ENCODE measurements at places on chromosomes 4 and X.

- DNase-seq = no peak
Measured at GRCh38 chr4:8336412-8337075, 67.0 kb downstream of the HTRA3 start.

DNA sequence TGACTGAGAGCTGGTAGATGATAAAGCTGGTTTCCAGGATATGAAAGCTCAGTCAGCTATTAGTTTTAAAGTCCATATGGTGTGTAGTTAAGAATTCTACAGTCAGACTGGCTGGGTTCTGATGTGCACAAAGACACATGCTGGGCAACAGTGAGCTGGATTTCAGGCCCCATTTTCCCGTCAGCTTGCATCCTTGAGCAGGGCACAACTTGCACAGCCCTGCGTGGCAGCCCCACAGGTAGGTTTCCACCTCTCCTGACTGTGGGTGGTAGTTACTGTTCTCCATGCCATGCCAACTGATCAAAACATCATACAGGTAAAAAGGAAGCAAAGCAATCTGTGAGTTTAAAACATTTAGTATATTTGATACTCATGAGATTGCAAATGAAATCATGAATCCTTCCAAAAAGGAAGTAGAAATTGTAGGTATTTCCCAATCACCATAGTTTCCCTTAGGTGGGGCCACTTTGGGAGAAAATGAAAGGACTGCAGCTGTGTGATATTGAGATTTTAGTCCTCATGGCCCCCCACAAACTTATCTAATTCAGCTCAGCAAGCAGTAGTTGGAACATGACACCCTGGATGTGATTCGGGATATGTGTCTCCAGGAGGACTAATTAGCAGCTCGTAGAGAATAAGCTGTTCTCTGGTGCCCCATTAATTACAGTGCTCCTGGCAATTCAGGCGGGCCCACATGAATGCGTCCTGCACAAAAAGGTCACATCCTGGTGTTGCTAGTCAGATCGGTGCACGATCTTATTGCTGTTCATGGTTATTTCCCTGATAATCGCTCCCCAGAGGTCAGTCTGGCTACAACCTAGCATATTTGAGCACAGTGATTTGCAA, 42.4 kb upstream of the NOCT start:
- DNase-seq = no peak

- no peak for DNase-seq
Measured at GRCh38 chrX:554271-554670, 76.3 kb upstream of the SHOX start.

- no peak for DNase-seq
Measured at GRCh38 chrX:70808942-70809940, 99.3 kb downstream of the TEX11 start.

GRCh38 chr4:7980036-7980435, 40.4 kb upstream of the AFAP1 start:
- no peak for DNase-seq

DNA sequence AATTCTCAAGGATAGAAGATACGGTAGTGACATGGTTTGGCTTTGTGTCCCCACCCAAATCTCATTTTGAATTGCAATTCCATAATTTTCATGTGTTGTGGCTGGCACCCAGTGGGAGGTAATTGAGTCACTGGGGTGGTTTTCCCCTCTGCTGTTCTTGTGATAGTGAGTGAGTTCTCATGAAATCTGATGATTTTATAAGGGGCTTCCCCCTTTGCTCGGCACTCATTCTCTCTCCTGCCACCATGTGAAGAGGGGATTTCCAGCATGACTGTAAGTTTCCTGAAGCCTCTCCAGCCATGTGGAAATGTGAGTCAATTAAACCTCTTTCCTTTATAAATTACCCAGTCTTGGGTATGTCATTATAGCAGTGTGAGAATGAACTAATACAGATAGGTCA, 8.5 kb upstream of the SPANXN4 start:
- DNase-seq = peak; percentile 37

DNA sequence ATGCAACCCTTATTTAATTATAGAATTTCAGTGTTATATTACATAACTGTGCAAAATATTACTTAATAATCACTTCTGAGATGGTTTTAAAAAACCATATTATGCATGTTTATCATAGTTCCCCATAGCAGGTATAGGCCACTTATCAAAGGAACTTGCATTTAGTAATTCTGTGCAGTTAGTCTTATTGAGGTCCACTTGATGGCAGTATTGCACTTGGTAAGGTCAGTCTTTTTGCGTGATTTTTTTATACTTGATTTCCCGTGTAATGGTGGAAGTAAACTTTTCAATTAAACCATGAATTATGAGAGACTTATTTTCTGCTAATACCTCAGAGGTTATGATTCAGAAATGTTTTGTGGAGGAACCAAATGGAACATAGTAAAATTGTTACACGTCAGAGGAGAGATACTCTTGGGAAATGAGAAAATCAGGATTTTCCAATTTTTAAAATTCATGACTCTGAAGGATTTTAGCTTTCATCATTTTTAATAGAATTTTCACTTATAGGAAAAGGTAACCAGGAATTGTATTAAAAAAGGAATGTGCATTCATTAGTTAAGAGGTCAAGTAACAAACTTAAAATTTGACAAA, 230.0 kb downstream of the CCSER1 start:
- DNase-seq = peak; percentile 3

DNA sequence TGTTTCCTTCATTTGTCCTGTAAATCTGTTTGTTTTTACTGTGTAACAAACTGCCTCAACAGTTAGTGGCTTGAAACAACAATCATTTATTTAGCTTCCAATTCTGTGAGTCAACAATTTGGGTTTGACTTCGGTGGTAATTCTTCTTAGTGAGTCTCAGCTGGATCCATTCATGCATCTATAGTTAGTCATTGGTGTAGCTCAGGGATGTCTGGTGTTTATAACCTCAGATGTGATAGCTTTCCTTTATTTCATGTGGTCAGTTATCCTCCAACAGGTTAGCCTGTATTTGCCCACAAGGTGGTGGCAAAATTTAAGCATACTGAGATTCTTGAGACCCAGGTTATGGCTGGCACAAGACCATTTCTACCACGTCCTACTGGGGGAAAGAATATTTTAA, 1267.2 kb downstream of the RAPGEF2 start:
- DNase-seq = no peak

DNA sequence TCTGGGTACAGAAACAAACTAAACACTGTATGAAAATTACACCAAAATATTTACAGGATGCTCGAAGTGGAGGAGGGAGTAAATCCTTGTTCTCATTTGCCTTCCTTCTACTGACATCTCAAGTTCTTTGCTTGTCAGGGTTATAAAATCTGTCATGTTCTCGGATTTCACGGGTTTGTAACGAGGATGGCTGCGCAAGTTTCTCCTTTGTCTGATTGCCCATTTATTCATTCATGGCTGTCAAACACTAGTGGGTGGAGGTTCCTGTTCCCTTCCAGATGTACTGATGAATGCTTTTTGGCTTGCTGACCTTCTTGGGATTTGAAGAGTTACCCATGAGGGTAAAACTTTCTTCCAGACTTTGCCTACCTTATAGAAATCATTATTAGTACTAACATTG, 206.9 kb downstream of the SPCS3 start:
- no peak for DNase-seq

GRCh38 chr4:123621072-123621705, 224.6 kb downstream of the SPRY1 start:
- DNase-seq = peak; percentile 10

DNA sequence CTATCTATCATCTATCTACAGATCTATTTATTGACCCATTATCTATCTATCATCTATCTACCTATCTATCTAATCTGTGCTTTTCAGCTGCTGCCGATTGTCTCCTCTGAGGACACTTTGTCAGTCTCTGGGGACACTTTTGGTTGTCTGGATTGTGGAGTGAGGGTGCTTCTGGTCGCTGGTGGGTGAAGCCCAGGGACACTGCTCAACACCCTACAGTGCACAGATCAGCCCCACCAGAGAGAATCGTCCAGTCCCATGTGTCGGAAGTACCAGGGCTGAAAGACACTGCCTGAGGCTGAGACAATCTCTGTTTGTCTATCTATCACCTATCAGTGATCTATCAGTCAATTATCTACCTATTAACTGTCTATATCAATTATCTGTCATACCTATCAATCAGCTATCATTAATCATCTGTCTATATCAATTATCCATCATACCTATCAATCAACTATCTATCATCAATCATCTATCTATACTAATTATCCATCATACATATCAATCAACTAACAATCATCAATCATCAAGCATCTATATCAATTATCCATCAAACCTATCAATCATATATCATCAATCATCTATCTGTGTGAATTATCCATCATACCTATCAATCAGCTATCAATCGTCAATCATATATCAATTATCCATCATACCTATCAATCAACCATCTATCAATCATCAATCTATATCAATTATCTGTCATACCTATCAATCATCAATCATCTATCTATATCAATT, 70.0 kb upstream of the PPP2R3B start:
- DNase-seq = no peak

GRCh38 chrX:56248492-56248891, 16.3 kb downstream of the KLF8 start:
- DNase-seq = peak; percentile 61

- DNase-seq = no peak
Measured at GRCh38 chr4:145183581-145183980, 3.2 kb upstream of the OTUD4 start.

- DNase-seq = peak; percentile 36
Measured at GRCh38 chr4:54658252-54659093, 716 bp downstream of the KIT start.

GRCh38 chr4:76554630-76555029, 119.6 kb downstream of the SHROOM3 start:
- DNase-seq = no peak

DNA sequence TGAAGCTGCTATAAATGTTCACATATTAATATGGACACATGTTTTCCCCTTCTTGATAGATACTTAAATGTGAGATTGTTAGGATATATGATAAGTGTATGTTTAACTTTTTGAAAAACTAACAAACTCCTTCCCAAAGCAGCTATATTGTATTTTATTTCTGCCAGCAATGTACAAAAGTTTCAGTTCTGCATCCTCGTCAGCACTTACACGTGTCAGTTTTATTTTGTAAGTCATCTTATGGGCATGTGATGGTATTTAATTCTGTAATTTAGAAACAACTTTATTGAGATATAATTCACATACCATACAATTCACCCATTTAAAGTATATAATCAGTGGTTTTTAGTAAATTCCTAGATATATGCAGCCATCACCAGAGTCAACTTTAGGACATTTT, 31.6 kb downstream of the RAPGEF2 start:
- no peak for DNase-seq

- peak; percentile 6 for DNase-seq
Measured at GRCh38 chr4:123588631-123589241, 192.1 kb downstream of the SPRY1 start.

- no peak for DNase-seq
Measured at GRCh38 chr4:173214661-173215060, 46.0 kb downstream of the GALNT7 start.

- DNase-seq = peak; percentile 37
Measured at GRCh38 chr4:114598191-114599121, at the start of gene UGT8. Gene UGT8, plus strand, starts transcription at chr4:114598807. Its CDS starts 24,074 bp downstream, at chr4:114622881.

DNA sequence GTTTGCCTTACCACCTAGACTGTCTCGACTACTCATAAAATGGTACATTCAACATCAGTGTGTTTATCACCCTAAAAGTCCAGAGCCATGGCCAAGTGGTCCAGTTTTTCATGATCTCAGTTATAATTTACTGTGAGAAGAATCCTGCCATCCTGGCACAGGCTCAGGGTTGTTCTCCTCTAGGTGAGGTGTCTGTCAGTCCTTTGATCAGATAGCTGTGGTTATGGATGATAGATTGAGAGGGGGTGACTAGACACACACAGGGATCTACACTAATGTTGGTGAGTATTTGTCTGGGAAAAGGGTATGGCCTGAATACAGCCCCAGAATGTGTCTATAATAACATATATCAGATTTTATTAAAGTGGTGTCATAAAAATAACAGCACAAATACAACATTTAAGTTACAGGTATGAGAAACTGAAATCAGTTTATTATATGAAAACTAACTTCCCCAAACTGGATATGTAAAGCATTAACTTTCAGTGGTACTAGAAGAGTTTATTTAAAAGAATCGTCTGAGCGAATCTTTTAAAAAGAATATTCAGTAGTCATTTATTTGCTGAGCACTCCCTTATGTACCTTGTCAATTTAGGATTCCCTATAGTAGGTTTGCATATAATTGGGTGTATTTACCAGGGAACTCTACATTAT, 93.3 kb downstream of the STIM2 start:
- no peak for DNase-seq

GRCh38 chr4:126223784-126224407, 909.1 kb downstream of the FAT4 start:
- no peak for DNase-seq

DNA sequence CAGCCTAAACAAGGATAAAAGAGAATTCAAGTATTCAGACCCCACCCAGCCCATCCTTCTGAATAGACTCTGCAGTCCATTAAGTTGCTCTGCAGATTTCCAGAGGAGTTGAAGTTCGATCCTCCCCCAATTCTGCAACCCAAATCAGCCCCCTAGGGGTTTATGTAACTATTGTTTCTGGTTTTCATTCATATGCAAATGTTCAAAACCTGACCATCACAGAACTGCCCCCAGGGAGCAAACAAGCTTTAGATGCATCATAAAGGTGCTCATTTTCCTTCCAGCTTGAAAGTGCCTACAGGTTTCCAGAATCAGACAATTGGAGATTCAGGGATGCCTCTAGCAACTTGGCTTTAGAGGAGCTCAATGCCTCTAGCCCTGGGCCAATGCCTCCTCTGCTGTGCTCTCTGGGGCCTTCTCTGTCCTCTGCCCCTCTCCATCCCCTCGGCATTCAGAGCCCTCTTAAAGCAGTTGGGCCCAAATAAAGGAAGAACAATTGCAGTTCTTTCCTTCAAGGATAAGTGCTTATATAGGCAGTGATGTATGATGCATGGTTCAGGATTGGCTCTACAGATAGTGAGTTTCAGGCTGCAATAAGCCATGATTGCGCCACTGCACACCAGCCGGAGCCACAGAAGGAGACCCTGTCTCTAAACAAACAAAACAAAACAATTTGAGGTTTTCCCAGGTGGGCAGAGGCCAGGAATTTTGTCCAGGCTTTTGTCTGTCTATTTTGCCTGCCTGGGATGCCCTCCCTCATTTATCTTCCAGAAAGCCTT, 23.5 kb upstream of the SPINK2 start:
- DNase-seq = no peak

DNA sequence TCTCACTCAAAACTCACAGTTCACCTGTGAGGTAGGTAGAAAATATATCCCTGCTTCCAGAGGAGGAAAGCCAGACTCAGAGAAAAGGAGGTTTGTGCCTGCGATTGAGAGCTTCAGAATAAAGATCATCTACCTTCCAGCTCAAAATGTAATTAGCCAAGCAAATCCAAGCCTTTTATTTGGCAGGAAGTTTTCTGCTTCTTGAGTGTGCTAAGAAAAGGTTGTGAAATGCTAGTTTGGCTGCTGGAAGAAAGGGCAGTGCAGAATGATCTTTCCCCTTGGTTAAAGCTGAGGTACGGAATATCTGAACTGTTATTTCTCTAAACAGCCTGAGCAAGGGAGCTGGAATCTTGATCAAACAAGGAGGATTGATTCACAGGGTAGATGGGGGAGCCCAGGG, 59.7 kb upstream of the VCX3B start:
- no peak for DNase-seq

GRCh38 chr4:85860066-85860740, 385.3 kb downstream of the ARHGAP24 start:
- no peak for DNase-seq
